Activated CD8-positive, alpha-beta T cell treated with anti-CD3 and anti-CD28 coated beads for 36 hours (primary cell): ENCODE measurements at places on chromosomes 2 and 18. TPM values are rescaled to one million over a fixed set of nuclear protein-coding genes. Genes with fewer than 3 reads are reported as not detected.

GRCh38 chr2:158300394-158300793 is 156.2 kb downstream of the CCDC148 start:
- H3K27me3 ChIP-seq: no peaks in the 10 kb centered on the region
- no peaks in the 10 kb centered on the region for H3K36me3 ChIP-seq
- H3K4me3 ChIP-seq: no peak overlapping the region
- H3K27ac ChIP-seq: no peak overlapping the region

DNA sequence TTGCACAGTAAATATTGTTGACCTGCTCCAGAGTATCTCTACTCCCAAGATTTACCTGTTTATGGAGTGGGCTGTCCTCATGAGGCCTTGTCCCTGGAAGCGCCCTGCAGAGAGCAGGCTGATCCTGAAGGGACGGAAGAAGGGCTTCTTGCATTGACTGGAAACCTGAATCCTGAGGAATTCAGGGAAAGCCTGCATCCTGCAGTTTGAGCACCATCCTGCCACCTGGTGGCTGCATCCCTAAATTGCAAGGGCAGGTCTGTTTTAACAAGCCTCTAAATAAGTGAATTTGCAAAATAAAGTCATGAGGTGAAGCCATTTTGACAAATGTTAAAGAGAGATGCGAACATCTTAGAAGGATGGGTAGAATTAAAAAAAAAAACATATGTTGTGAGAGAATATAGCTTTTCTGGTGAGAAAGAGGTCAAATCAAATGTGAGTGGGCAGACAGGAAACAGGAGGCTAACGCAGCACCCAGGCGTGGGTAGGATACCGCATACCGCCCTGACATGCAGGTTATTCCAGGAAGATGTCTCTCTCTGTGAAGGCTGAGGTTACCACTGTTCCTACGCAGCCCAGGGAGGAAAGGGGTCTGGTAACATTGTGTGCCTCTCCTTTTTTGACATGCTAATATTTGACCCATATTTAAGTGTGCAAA is 754.9 kb downstream of the RNF144A start:
- no peaks in the 10 kb centered on the region for H3K27me3 ChIP-seq
- peak overlapping the region; percentile 50 for H3K4me3 ChIP-seq
- H3K4me1 ChIP-seq: peaks cover 62% of the 10 kb centered on the region
- peak; percentile 85 for DNase-seq
- H3K36me3 ChIP-seq: peaks cover 31% of the 10 kb centered on the region

GRCh38 chr2:162116352-162116751 is 35.7 kb downstream of the GCG start:
- H3K27ac ChIP-seq: no peak overlapping the region
- H3K27me3 ChIP-seq: no peaks in the 10 kb centered on the region
- H3K4me1 ChIP-seq: peaks cover 3% of the 10 kb centered on the region
- DNase-seq: no peak
- no peaks in the 10 kb centered on the region for H3K36me3 ChIP-seq

DNA sequence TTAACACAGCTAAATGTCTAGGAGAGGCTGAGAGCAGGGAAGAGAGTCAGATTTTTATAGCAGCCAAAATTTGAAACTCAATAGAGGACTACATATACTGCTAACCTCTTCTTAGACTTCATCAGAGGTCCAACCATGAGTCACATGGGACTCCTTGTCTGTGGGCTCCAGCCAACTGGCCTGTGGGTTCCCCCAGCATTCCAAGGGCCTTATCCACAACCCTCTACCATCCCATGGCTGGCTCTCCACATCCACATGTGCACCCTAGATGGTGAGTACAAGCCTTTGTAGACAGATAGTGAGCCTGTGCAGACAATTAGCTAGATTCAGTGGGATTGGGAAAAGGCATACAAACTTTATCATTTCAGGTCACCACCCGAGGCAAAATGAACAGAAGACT is 901.9 kb upstream of the ZEB2 start:
- DNase-seq: no peak
- H3K4me3 ChIP-seq: no peak overlapping the region
- no peak overlapping the region for H3K27ac ChIP-seq
- no peaks in the 10 kb centered on the region for H3K27me3 ChIP-seq

DNA sequence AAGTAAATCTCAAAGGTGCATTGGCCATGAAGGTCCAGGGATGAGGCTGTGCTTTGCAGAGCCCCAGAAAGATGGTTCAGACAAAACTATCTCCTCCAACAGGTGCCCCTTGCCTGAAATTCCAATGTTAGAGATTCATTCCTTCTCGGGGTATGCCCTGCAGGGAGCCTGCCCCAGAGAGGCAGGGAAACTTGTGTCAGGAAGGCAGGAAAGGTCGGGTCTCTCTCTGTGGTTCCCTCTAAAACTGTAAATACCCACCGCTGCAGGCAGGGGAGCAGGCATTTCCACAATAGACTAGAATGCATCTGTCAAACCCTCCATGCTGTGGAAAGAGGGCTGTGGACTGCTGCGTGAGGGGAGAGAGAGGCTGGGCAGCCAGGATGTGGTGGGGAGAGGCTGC is 207.8 kb upstream of the SMAD2 start:
- DNase-seq: no peak
- H3K36me3 ChIP-seq: no peaks in the 10 kb centered on the region

DNA sequence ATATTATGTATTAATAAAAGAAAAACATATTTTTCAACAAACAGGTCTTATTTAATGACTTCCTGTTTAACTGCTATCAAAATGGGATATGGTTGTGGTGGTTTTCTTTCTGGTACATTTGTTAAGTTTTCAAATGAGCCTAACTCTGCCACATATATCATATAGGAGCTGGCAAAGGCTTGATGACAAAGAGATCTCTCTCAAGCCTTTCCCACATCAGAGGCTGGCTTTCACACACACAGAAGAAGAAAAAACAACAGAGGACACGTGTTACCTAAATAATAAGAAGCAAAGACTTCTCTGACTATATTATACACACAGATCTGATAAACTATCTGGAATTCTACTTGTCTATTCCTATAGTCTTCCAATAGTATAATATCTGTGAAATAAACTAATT is 46.1 kb downstream of the CFAP36 start:
- peaks cover 54% of the 10 kb centered on the region for H3K36me3 ChIP-seq
- peaks cover 21% of the 10 kb centered on the region for H3K4me1 ChIP-seq
- H3K4me3 ChIP-seq: no peak overlapping the region
- no peak for DNase-seq
- peak overlapping the region; percentile 66 for H3K27ac ChIP-seq

GRCh38 chr2:148475626-148476025 is 168.9 kb upstream of the EPC2 start:
- H3K27me3 ChIP-seq: no peaks in the 10 kb centered on the region
- no peaks in the 10 kb centered on the region for H3K4me1 ChIP-seq
- H3K27ac ChIP-seq: no peak overlapping the region
- no peak overlapping the region for H3K4me3 ChIP-seq

GRCh38 chr2:206083602-206084438 is 2.2 kb downstream of the INO80D start:
- H3K4me1 ChIP-seq: peaks cover 44% of the 10 kb centered on the region
- H3K27ac ChIP-seq: peak overlapping the region; percentile 98
- H3K27me3 ChIP-seq: no peaks in the 10 kb centered on the region
- H3K36me3 ChIP-seq: peaks cover 7% of the 10 kb centered on the region

DNA sequence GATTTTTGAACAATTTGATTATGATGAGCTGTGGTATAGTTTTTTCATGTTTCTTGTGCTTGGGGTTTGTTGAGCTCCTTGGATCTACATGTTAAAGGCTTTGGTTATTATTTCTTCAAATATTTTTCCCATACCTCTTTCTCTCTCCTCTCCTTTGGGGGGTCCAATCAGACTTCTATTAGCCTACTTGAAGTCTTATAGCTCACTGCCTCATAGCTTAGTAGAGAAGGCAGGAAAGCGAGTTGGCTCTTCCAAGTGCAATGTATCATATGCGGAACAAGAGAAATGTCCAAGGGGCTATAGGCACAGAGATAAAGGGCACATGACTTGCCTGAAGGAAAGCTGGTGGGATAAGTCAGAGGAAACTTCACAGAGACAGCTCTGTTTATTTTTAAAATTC is 14.1 kb upstream of the FABP1 start:
- no peak for DNase-seq
- no peaks in the 10 kb centered on the region for H3K36me3 ChIP-seq
- H3K27ac ChIP-seq: no peak overlapping the region
- H3K27me3 ChIP-seq: peaks cover 25% of the 10 kb centered on the region
- H3K4me1 ChIP-seq: no peaks in the 10 kb centered on the region
- no peak overlapping the region for H3K4me3 ChIP-seq

DNA sequence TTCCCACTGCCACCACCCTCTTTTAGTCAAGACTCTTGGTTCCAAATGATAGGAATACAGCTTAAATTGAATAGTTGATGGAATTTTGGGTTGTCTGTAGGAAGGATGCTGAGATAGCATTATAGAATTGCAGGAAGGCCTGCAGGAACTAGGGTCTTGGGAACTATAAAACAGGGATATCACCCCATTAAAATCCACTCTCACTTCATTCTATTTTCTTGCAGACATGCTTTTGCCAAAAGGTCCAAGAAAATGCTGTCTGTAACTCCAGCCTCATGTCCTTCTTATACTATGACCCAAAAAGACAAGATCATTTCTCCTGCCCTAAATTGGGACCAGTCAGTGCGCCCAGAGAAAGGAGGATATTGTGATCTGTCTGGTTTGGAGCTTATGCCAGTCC is 89.1 kb downstream of the COMMD1 start:
- DNase-seq: no peak
- no peak overlapping the region for H3K4me3 ChIP-seq
- H3K27ac ChIP-seq: no peak overlapping the region
- no peaks in the 10 kb centered on the region for H3K36me3 ChIP-seq

DNA sequence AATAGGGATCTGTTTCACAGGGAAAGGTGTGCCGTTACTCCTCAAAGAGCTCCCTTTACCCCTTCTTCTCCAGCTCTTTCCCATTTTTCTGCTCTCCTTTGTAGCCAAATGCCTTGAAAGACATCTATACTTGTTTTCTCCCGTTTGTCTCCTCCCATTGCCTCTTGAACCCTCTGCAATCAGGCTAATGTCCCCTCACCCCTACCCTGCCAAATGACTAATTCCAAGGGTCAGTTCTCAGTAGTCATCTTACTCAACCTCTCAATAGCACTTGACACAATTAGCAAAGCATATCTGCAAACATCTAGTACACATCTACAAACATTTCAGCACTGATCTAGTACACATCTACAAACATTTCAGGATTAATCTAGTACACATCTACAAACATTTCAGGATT is 12.6 kb downstream of the MRO start:
- no peaks in the 10 kb centered on the region for H3K36me3 ChIP-seq
- H3K27me3 ChIP-seq: peaks cover 9% of the 10 kb centered on the region
- H3K4me1 ChIP-seq: peaks cover 5% of the 10 kb centered on the region
- H3K4me3 ChIP-seq: no peak overlapping the region
- no peak overlapping the region for H3K27ac ChIP-seq

GRCh38 chr2:201777869-201778268 is 2.9 kb downstream of the ALS2 start:
- no peaks in the 10 kb centered on the region for H3K27me3 ChIP-seq
- no peak overlapping the region for H3K4me3 ChIP-seq
- H3K27ac ChIP-seq: no peak overlapping the region
- no peaks in the 10 kb centered on the region for H3K36me3 ChIP-seq
- DNase-seq: no peak

DNA sequence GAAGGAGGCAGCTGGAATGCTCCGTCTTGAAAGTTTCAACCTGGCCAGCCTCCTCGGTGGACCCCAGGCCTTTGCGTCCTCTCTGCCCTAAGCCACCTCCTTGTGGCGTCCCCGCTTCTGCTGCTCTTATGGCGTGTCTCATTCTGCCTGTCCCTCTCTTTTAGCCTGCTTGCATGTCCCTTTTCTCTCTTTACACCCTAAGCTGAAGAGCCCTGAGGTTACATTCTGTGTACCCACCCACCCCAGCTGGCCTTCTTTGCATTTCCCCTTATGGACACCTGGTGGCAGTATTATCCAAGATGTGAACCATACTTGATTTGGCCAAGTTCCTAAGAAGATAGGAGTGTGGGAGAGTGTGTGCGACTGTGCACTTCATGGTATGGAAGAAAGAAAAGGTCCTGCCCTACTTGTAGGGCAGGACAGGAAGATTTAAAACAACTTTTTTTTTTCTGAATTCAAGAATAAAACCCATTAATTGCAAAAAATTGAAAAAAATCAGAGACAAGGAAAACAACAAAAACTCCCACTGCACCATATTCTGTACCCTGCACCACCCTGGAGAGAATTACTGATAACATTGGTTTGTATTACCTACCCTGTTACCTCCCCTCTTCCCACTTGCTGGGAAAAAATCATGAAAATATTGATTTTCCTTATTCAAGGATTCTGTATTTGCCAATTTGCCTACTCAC is 77.4 kb downstream of the DYSF start:
- peaks cover 14% of the 10 kb centered on the region for H3K27me3 ChIP-seq
- H3K36me3 ChIP-seq: no peaks in the 10 kb centered on the region
- H3K4me3 ChIP-seq: no peak overlapping the region
- H3K4me1 ChIP-seq: no peaks in the 10 kb centered on the region

DNA sequence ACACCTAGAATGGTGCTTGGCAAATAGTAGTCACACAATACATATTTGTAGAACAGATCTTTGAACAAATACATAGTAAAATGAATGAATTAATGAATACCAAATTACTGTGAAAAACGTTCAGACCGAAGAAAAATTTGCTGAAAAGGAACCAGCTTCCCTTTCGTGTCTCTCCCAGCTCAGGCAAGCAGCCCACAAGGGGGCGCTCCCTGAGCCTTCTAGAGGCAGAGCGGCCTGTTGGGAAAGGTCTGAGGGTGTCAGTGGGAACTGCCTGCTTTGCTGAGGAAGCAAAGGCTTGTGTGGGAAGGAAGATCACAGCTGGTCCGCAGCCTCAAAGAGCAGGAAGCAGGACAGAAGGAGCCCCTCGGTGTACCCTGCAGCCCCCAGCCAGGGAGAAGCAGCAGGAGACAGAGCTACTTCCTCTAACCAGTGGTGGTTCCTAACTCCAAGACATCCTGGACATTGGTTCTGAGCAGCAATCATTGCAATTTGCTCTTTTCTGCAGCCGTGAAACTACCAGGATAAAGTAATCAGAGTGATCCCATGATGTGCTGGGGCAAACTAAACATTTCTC is 231.1 kb downstream of the ANKRD30B start:
- no peak overlapping the region for H3K4me3 ChIP-seq
- H3K27ac ChIP-seq: no peak overlapping the region
- no peaks in the 10 kb centered on the region for H3K4me1 ChIP-seq
- peaks cover 5% of the 10 kb centered on the region for H3K27me3 ChIP-seq
- H3K36me3 ChIP-seq: no peaks in the 10 kb centered on the region

GRCh38 chr2:46066601-46067000 is 230.6 kb upstream of the EPAS1 start:
- peaks cover 12% of the 10 kb centered on the region for H3K4me1 ChIP-seq
- no peak overlapping the region for H3K4me3 ChIP-seq
- H3K27ac ChIP-seq: no peak overlapping the region
- H3K27me3 ChIP-seq: no peaks in the 10 kb centered on the region
- H3K36me3 ChIP-seq: no peaks in the 10 kb centered on the region

DNA sequence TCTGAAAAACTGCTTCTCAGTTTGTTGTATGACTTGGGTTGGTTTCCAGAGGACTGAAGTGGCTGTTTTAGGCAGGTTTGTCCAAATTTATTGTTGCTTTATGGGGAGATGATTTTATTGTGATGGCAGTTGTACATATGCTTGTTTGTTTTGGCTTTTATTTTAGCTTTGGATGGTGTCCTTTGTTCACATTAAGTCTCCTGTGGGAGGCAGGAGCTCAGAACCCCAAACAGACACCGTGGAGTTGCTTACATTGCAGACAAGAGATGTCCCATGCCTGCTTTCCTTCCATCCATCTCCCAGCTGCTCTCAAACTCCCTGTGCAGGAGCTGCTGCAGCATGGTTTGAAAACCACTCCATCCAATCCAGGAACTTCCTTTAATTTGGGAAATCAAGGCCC is 414.7 kb downstream of the LPIN1 start:
- no peak overlapping the region for H3K4me3 ChIP-seq
- no peaks in the 10 kb centered on the region for H3K27me3 ChIP-seq
- H3K4me1 ChIP-seq: peaks cover 15% of the 10 kb centered on the region
- no peaks in the 10 kb centered on the region for H3K36me3 ChIP-seq
- no peak for DNase-seq

Gene GALNT14
- 1.1 TPM for total RNA-seq

Gene CDH2
- total RNA-seq: 0.18 TPM

Gene CFAP210
- total RNA-seq: not detected

Gene SLC23A3
- total RNA-seq: 1.1 TPM

Gene UBXN2A
- 11.1 TPM for total RNA-seq

Gene RUFY4
- total RNA-seq: 0.88 TPM
